ENCODE measurements at places on chromosomes 16 and 17. TPM values are rescaled to one million over a fixed set of nuclear protein-coding genes. Genes with fewer than 3 reads are reported as not detected.
A peak's percentile ranks its signal among the peaks of the same experiment; 100 is the strongest.

CACNG3 gene
- total RNA-seq: not detected

DNA sequence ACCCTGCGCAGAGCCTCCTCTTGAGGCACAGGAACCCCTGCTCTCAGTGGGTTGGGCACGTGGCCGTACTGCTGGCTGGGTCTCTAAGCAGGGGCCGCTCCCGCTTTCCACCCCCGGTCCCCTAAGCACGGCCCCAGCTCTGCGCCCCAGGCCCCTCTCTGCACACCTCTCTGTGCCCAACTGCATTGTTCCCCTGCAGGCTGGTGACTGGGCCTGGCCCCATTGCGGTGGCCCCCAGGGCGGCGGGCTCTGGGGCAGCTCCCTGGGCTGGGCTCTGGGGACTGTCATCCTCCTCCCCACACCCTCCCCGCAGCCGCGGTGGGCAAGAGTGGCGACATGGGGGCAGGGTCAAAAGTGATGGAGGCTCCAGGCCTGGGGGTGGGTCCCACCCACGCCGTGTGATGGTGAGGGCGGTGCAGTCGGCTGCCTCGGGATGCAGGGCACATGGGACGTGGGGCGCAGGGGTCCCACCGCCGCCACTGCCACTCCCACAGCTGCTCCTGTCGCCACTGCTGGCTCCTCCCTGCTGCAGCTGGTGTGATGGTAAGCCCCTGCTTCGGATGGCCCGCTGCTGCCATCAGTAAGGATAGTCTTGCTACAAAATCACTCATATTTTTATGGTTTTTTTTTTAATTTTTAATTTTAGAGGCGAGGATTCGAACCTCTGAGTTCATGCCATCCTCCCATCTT, 15.2 kb upstream of the ITGB3 start:
- DNase-seq: no peak

DNA sequence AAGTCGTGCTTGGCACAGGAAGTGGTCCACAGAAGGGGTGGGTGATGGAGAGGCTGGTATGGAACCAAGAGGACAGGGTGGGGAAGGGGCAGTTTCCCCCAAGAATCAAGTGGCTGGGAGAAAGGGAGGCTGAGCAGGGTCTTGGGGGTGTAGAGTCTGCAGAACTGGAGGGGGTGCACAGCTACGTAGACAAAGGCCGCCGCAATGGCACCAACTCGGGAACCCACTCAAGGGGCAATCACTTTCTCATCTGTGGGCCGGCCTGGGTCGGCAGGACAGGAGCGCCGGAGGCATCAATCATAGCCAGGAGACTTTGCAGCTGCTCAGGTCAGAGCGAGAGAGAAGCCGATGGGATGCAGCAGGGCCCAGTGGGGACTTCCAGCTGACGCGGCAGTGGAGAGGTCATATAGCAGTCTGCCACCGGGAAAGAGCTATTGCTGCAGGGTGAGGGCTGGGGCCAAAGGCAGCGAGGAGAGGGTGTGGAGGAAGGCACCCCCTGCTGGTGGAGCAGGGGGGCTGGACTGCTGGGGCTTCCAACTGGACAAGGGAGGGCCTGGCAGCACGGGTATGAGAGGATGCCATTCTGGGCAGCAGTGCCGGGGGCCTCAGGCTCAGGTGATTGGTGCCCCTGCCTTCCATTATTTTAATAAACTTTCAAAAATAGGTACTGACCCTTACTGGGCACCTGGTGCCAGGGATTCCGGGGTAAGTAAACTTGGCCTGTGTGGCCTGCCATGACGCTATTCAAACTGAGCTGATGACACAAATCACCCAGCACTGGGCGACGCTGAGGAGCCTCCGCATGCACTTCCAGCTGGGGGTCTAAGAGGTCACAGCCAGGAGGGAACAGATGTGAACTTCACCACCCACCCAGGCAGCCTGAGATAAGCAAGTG, 52.5 kb upstream of the MTSS2 start:
- DNase-seq: no peak

DNA sequence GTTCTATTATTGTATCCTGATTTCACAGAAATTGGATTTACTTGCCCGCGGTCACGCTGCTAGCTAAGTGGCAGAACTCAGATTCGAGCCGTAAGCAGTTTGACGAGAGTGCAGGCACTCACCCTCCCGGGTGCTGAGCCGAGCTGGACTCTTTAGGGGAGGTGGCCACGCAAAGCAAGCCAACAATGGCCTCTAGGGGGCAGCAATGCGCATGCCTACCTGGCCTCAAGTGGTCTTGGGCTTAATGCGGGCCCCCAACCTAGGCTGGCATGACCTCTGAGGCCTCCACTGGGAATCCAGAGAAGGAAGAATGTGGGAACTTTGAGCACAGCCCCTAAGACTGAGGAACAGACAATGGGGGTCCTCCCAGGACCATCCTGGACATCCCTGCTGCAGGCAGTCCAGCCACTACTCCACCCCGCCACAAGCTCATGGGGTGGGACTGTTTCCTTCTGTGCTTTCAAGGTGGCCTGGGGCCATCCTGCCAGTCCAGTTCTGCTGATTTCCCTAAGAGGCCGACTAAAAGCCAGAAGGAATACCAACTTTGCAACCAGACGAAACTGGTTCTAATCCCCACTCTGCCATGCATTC, 276.5 kb downstream of the XYLT1 start:
- peak; percentile 87 for DNase-seq

- peak; percentile 77 for DNase-seq
Measured at GRCh38 chr17:7589891-7590691, at the start of gene SOX15. TSS of gene SOX15 (minus strand) at chr17:7590094. CDS start at chr17:7589676, 418 bp downstream.

SLC12A3 gene
- not detected for total RNA-seq

DNA sequence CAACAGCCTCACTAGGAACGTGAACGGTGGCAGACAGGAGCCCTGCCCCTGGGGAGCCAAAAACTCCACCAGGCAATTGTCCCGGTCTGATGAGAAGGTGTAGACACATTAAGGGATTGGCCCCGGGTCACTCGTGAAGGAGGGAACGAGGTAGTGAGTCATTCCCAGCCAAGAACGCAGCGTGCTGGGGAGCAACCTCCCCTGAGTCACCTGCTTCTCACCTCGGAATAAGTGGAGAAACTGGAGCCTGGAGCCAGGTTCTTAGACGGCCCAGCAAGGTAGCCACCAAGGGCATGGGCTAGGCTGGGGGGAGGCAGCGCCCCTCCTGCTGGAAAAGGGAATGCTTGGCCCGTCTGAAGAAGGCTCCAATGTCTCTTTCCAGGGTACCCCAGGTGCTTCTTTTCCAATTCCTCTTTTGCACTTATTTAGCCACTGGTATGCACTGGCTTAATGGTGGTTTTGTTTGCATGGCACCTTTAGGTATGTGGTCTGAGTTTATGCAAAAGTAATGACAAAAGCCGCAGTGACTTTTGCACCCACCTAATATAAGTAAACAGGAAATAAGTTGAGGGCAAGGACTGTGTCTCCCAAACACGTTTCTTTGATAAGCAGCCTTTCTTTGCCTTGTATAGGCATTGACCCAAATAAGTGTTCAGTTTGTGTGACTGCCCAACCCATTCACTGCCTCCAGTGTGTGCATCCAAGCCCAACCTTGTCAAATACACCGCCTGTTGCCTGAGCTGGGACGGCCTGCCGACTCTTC, 1.8 kb upstream of the HELZ start:
- DNase-seq: no peak

SRSF1 gene
- 120 TPM for total RNA-seq

KRTAP4-3 gene
- not detected for total RNA-seq

- peak; percentile 91 for DNase-seq
Measured at GRCh38 chr17:82551779-82552457, 32.4 kb downstream of the FOXK2 start.

DNA sequence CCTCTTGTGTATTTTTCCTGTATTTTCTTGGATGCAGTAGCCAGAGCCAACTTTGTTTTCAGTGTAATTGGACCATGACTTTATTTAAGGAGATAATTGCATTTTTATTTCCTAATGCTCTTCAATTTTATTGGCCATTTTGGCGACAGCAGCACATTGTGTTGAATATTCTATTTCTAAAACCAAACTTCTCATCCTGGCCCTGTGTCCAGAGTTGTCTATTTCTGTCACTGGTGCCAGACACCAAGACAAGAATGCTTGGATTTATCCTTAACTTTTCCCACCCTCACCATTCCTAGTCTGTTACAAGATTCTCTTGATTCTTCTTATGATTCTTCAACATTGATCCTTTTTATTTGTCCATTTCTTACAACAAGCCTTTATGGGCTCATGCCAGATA, 37.1 kb downstream of the ARHGAP44 start:
- DNase-seq: no peak

SHISA6 gene
- 0.88 TPM for total RNA-seq

NUBP1 gene
- 29.8 TPM for total RNA-seq

SLFN14 gene
- total RNA-seq: not detected

- no peak for DNase-seq
Measured at GRCh38 chr17:55288356-55289105, 23.8 kb downstream of the HLF start.

CACNG5 gene
- not detected for total RNA-seq

SCNN1B gene
- 2.7 TPM for total RNA-seq

FBRS gene
- total RNA-seq: 42.3 TPM

DNA sequence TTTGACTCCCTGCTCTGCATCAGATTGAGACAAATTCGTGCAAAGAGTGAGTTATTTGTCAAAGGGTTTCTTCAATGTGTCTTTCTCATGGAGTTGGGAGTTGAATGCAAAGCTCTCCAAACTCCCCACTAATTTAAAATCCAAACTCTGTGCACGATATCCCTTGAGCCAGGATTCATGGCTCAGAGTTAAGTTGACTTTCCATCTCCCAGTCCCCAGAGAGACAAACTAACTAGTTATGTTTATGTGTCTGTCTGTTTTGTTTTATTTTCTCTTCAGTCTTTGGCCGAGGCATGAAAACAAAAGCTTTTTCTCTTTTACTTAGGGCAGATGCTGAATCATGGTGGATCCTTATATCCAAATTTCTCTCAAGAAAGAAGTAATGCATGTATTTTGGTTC, 570.0 kb upstream of the CDH5 start:
- DNase-seq: no peak

- no peak for DNase-seq
Measured at GRCh38 chr17:73369111-73369521, 57.3 kb upstream of the CDC42EP4 start.

SLFN13 gene
- 17.9 TPM for total RNA-seq

GRCh38 chr17:61404913-61405685, 5.5 kb downstream of the TBX2 start:
- peak; percentile 79 for DNase-seq

DNA sequence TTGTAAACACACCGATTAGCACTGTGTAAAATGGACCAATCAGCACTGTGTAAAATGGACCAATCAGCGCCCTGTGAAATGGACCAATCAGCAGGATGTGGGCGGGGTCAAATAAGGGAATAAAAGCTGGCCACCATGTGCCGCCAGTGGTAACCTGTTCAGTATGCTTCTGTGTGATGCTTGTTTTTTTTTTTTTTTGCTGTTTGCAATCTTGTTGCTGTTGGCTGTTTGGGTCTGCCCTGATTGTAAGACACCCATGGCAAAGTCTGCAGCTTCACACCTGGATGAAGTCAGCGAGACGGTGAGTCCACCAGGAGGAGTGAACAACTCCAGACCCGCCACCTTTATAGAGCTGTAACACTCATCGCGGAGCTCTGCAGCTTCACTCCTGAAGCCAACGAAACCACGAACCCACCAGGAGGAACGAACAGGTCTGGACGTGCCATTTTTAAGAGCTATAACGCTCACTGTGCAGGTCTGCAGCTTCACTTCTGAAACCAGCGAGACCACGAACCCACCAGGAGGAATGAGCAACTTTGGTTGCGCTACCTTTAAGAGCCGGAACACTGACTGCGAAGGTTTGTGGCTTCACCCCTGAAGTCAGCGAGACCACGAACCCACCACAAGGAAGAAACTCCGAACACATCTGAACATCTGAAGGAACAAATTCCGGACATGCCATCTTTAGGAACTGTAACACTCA, 85.0 kb upstream of the MED9 start:
- no peak for DNase-seq

DNA sequence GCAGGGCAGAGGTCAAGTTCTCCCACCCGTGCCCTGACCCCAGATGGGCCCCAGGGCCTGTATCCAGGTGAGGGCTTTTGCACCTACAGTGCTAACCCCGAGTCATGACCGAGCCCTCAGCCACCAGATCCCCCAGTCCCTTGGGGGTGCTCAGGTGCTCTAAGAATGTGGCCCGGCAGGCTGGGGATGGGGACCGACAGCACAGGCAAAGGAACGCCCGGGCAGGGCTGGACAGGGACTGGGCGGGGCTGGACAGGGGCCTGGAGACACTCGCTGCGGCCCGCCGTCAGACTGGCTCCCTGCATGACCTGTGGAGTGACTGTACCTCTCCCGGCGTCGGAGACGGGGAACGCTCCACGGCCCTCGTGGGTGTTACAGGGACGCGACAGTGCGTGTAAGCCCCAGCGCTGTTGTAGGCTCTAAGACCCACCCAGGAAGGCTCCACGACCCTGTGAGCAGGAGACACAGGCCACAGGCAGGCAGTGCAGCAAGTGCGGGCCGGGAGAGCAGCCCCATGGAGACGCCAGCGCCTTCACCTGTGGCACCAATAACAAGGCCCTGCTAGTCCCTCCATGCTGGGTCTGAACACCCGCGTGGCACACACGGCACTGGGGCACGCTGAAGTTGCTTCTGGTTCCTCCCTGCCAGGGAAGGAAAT, 38.8 kb downstream of the CBFA2T3 start:
- DNase-seq: no peak

DNA sequence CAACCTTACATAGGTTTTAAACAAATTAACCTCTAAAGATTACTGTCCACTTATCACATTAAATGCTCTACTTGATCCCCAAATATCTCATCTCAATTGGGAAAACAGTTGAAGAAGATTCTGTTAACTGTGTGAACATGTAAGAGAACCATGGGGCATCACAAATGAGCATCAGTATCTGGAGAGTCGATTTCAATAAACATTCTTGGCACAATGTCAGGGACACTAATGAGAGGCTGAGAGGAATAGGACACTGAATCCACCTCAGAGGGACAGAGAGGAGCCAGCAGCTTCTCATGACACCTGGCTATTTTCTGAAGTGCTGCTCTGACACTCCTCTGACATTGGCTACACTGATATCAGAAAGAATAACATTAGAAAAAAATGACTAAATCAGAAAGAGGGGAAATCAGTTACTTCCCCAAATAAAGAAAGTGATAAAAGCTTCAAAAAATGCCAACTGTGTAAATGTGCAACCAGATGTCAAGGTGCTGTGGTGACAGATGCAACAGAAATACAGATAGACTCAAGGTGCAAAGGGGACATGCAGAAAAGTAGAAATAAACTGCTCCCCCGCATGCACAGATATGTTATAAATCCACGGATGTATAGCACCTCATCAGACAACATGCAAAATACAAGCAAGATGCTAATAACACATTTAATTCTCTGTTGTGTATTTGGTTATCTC, 67.4 kb downstream of the SNX11 start:
- no peak for DNase-seq

GRCh38 chr17:78132084-78132676, 1.6 kb downstream of the TMC8 start:
- DNase-seq: no peak

GRCh38 chr17:74371653-74372147, 4.4 kb downstream of the GPR142 start:
- DNase-seq: no peak

CCL22 gene
- total RNA-seq: 0.46 TPM

GRCh38 chr17:76541739-76542454, 2.1 kb downstream of the PRCD start:
- no peak for DNase-seq

CHST5 gene
- total RNA-seq: not detected

- peak; percentile 88 for DNase-seq
Measured at GRCh38 chr17:10126616-10127501, 71.5 kb downstream of the GAS7 start.

- DNase-seq: peak; percentile 68
Measured at GRCh38 chr17:1907216-1907631, 77.4 kb downstream of the RPA1 start.

GRCh38 chr17:82693168-82693867, 5.2 kb downstream of the RAB40B start:
- peak; percentile 62 for DNase-seq

CD300LB gene
- total RNA-seq: 0.23 TPM

All from posterior vena cava (tissue), 2 donors.